ENCODE measurements at places on chromosomes 6 and 20.

DNA sequence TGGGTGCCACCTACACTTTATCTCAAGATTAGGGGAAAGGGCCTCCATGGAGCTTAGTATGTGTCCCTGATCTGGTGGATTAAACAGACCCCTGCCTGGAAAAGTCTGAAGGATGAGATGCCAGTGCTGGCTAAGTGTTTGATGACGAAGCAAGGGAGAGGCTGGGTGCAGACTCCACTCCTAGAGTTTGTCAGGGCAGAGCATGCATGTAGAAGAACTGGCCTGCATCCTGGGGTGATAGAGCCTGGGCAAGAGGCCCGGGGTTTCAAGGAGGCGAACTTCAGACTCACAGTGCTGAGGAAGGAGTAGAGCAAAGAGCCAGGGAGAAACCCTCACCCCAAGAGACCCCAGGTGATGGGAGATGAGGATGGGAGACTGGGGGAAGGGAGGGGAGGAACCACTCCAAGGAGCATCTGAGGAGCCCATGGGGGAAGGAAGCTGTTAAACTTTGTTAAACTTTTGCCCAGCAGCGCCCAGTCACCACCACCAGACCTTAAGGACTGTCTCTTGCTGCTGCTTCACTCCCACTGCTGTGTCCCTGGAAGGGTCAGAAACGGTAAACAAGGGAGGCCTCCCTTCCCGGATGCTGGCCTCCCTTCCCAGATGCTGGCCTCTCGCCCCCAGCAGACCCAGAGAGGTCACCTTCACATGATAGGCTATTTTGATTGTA lies 61.6 kb downstream of the RPRD1B start:
- no peak for DNase-seq

DNA sequence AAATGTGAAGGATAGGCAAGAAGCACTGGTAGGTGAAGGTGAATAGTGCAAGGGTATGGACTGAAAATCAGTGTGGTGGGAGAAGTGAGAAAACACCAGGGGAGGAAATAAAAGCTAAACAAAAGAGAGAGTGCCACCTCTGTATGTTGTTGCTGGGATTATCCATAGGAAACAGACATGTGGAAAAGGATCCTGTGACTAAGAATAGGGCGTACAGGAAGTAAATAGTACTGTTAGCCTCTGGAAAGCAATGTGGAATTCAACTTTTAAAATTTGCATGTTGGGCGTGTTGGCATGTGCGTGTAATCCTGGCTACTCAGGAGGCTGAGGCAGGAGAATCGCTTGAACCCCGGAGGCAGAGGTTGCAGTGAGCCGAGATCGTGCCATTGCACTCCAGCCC lies 661.7 kb downstream of the KIF16B start:
- DNase-seq, result no peak

DNA sequence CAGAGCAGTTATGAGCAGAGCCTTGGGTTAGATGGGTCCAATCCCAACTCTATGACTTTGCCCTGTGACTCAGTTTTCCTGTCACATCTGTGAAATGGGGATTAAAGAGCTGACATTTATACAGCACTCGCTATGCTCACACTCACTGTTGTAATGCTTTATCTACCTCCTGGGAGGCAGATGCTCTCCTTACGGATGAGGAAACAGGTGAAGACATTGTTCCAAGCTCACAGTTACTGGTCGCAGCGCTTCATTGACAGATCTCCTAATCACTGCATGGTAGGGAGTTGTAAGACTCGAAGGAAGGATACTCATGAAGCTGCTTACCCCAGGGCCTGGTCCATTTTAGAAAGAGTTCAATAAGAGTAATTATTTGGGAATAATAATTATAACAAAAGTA lies 2.9 kb upstream of the MYLK2 start:
- DNase-seq, result no peak

- DNase-seq, result no peak
Observed at GRCh38 chr6:132790450-132790849, 8.0 kb downstream of the SLC18B1 start.

DNA sequence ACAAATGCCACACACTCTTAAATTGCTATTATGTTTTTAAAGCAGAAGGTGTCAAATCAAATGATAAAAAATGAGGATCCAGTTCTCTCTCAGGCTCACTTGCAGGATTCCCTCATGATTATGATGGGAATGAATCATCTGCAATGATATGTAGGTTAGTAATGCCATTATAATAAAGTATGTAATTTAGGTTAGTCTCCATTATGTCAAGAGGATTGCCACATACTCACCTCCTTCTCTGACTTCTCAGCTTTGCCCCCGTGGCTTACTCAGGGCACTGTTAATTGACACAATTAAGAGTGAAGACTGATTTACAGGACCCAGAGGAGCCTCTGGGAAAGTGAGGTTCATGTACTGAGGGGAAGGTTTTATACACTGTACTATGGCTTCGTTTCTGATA lies 591.7 kb upstream of the NRSN1 start:
- no peak for DNase-seq

GRCh38 chr20:57471496-57472372 lies 53.2 kb downstream of the CTCFL start:
- no peak for DNase-seq

- no peak for DNase-seq
Observed at GRCh38 chr6:140917911-140918310, 1214.8 kb upstream of the GJE1 start.

DNA sequence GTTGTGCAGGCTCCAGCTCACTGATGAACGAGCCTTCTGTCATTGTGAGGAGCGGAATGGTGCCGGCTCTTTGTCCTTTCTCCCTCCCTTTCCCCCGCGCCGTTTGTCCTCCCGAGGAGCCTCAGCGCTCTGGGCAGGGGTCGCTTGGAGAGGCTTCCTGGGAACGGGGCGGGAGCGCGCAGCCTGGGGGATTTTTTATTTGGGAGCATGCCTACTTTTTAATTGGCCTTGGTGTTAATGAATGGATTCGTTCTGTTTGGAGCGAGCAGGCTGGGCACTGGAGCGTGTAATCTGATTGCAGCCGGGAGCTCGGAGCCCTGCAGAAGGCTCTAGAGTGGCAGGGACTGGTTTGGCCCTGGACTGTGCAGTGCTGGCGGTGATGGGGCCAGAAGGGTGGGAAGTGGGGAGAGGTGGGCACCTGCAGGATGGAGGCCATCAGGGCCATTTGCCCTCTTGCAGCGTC lies 118.8 kb downstream of the CDH4 start:
- no peak for DNase-seq

DNA sequence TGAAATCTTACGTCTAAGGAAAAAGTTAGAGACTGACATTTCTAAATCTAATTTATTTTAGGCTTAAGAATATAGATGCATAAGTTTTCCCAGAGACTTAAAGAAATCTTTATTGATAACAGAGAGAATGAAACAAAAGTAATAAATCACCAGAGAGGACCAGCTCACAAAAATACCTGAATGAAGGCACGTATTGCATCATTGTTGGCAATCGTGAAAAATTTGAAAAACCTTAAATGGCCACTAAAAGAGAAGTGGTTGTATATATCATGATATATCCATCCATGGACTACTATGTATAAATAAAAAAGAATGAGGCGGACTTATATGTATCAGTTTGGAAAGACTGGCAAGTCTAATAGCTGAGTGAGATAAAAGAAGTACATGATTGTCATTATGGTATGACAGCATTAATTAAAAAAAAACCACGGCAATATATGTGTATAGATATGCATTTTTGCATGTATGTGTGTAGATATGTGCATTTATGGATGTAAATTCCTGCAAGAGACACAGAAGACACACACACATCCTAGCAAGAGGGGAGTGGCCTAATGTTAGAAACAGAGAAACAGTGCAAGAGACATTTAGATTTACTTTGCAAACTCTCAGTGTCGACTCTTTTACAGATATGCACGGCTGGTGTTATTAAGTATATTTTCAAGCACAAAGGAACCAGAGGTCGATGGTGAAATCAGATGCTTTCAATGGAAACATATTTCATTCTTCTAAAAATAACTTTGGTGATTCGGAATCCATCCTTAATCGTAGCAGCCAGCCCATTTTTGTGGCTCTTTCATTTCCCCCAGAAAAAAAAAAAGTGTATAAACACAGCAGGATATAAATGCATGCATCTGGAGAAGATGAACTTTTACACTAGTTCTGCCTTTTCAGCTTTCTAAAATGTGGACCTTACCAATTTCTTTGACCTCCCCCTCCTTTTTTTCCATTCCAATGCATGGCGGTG lies 156.1 kb upstream of the SALL4 start:
- no peak for DNase-seq

DNA sequence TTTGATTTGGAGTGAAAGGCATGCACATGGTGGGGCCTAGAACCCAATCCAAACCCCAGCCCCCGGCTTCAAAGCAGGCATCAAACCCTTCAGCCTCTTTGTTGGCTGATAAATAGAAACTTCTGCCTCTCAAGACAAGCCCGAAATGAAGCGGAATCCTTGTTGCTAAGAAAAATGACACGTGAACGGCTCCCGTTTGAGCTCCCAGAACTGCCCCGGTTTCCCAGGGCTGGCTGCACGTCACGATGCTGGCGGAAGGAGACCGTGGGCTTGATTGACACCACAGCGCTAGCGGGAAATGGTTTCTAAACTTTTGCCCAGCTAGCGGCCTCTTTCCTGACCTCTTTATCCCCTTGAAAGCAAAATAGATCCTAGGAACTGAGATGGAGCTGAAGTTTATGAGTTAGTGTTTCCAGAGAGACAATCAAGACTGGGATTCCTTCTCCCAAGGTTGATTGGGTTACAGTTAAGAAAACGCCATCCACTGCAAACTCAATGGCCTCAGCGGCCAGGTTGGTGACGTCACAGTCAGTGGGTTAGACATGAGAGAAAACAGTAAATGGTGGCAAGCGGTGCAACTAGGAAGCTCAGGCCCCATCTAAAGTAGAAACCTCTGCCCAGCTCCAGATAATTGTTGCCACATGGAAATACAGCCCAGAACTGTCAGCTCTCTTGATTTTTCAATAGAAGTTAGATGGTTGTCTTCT lies 117.0 kb downstream of the ANKRD60 start:
- peak; percentile 22 for DNase-seq

DNA sequence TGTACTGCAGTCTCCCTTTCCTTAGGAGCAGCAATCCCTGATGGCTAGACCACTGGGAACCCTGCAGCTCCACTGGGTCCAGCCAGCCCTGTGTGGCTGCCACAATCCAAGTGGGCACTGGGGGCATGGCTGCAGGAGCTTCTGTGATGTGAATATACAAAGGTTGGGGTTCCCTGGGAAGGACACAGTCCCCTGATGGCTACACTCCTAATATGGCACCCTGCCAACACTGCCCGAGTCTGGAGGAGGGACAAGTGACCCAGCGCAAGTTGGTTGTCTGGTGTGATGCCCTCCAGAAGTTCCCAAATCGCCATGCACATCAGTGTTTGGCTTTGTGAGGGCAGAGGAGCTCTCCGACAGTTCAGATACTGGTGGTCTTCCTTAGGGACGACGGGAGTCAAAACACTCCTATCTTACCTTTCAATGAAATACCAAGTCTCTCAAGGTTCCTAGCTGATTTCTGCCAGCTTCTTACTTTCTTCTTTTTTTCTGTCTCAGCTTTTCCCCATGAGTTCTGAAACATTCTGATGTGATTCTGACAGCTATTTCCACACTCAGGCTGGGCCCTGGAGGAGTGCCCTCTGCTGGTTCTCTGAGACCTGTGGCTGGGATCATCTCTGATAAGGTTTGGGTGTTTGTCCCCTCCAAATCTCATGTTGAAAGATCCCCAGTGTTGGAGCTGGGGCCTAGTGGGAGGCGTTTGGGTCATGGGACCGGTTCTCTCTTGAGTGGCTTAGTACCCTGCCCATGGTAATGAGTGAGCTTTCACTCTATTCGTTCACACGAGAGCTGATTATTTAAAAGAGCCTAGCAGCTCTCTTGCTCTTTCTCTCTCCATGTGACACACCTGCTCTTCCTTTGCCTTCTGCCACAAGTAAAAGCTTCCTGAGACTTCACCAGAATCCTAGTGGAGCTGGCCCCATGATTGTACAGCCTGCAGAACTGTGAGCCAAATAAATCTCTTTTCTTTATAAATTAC lies 15.5 kb upstream of the ZFP57 start:
- DNase-seq, result no peak

DNA sequence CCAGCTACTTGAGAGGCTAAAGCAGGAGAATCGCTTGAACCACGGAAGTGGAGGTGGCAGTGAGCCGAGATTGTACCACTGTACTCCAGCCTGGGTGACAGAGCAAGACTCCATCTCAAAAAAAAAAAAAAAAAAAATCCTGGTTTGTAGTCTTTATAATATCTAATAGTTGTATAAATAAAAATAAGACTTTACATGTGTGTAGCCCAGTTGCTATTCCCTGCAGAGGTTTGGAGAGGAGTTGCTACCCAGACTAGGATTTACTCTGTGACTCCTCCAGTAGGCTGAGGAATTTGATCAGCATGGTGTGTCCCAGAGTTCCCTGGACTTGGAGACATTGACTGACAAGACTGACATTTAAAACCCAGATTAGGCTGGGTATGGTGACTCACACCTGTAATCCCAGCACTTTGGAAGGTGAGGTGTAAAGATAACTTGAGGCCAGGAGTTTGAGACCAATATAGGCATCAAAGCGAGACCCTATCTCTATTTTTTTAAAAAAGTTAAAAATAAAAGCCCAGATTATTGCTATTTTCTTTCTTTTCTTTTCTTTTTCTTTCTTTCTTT lies 10.2 kb downstream of the CHMP4B start:
- no peak for DNase-seq
